HT1080 (cell line): ENCODE measurements at places on chromosomes 7 and 10. TPM values are rescaled to one million over a fixed set of nuclear protein-coding genes. Genes with fewer than 3 reads are reported as not detected.

DNA sequence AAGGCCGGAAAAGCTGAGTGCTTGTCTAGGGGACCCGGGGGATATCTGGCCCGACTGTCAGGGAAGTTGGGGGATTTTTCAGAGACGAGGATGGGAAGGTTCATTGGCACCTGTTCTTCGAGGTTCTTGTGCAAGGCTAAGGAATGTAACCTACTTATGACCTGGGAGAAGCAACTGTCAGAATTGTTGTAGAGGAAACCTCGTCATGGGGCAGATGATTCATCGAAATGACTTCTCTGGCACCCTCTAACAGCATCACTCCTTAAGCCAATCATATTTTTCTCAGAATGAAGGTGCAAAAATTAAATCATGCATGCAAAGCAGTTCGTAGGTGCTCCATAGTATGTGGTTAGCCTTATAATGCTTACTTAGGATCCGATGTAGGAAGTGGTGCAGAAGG is 58.6 kb downstream of the PLXDC2 start:
- peak; percentile 18 for DNase-seq

GRCh38 chr10:103888113-103888841 is 29.7 kb downstream of the STN1 start:
- peak; percentile 85 for DNase-seq

DNA sequence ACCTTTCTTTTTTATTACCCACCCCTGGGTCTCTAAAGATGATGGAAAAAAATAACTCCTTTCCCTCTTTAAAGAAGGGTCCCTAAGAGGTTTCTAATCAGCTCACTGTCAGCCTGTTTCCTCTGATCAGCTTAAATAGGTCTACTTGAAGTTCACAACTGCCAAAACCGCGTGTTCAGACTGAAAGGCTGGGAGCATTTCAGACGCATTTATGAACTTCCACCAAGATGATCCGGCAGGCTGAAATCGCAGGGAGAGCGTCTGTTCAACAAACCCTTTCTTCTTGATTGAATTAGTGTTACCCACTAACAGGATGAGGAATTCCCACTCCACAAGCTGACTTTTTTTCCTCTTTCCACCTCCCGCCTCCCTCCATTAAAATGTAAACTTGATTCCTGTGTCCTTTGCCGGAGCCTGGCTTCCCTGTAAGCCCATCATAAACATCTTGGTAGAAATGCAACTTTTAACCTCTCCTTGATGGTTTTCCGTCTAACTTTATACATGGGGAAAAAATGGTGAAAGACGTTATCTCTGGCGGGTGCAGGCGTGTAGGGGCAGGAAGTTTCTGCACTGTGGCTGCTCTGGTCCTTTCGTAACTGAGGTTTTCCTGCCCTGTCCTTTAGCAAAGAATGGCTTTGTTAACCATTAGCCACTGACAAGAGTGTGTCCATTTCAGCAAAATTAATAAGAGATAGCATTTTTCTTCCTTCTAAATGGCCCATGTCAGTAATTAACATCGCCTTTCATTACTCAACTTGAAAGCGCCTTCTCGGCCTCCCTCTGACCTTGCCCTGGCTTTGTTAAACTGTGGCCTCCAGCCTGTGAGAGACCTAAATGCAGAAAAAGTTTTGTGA is 130.7 kb downstream of the BAMBI start:
- DNase-seq = no peak

TMEM270 gene
- 0.23 TPM in 1 of 2 replicates, not detected in the other for total RNA-seq

DNA sequence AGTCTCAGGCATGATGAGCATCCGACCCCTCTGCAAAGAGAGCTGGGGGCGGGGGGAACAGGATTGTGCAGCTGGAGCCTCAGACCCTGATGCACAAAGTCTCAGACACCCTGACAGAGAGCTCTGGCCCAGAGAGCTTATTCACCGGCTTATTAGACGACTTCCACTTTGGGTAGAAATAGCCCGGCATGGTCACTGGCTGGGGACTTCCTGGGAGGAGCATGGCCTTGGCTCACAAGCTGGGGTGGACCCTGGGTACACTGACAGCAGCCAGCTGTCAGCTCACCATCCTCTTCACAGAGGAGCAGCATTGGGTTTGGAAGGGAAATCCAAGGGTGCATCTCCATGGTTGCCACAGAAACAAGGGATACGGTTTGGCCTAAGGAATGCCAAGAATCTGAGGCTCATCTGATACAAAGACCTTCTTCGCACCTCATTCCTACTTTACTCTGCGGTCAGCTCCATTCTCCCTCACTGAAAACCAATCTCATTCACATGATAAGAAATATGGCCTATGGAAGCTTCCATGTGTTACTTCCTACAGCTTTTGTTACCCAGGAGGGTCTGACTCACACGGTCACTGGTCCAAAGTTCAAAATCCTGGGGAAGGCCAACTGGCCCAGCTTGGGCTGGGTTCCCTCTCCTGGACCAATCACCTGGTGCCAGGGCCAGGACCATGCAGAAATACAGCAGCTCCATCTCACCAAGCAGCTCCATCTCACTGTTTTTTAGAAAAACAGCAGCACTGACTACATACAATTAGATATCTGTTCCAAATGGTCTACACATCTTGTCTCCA is 25.1 kb downstream of the ZNF467 start:
- peak; percentile 33 for DNase-seq

DNA sequence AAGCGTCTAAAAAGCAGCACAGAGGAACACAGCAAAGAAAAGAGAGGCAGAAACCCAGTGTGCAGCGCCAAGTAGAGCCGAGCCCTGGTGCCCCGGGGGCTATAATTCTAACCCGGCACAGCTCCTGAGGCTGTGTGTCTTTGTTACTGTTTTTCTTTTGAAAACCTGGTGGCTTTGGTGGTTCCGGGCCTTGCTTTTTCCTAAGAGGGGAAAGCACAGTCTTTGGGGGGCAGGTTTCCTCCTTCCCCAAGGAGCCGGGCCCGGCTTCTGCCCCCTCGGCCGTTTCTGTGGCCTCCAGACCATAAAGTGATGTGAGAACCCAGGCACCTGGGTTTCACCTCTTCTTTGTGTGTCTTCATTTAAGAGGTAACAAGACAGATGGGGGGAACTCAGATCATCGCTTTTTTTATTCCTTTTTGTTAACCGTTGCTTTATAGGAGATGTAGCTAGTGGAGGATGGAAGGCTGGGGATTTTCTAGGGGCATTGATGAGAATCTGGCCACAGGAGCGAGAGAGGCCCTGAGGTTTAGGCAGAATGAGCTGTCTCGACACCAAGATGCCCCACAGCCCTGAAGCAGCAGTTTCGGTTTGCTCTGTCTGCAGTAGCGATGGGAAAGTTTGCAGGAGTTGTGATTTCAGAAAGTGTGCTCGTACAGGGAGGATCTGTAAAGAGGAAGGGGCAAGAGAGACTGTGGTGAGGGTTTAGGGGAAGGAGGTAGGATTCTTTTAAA is 367.8 kb upstream of the GALNT17 start:
- DNase-seq = no peak

FLNC gene
- 38.2 and 38.6 TPM in 2 replicates for total RNA-seq

GRCh38 chr7:26709210-26709990 is 155.0 kb downstream of the SKAP2 start:
- no peak for DNase-seq

DNA sequence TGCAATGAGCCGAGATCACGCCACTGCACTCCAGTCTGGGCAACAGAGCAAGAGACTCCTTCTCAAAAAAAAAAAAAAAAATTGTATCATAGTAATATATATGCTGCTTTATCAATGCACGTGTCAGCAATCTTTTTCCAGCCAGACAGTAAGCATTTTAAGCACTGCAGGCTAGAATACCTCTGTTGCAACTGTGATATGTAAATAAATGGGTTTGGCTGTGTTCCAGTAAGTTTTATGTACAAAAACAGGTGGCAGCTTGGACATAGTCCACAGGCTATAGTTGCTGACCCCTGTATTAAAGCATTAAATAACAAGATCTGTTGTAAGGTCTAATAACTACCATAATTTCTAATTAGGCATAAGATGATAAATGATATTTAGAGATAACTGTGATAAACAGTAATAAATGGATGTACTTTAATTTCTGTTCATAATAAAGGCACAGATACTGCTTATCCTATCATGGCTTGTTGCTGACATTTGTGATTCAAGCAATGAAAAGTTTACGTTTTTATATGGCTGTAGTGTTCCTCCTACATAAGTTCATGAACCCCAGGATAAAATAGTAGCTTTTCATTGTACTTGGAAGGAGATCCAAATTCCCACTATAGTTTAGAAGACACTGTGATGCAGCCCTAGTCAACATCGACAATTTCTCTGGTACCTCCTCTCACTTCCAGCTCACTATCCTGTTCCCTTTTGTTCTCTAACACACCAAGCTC is 161.4 kb downstream of the ELMO1 start:
- no peak for DNase-seq

SP8 gene
- total RNA-seq = not detected in 2 replicates

GRCh38 chr7:17971411-17971810 is 31.1 kb upstream of the SNX13 start:
- no peak for DNase-seq

SFTPA1 gene
- not detected in 2 replicates for total RNA-seq

AFAP1L2 gene
- 1.2 and 1.8 TPM in 2 replicates for total RNA-seq

DNA sequence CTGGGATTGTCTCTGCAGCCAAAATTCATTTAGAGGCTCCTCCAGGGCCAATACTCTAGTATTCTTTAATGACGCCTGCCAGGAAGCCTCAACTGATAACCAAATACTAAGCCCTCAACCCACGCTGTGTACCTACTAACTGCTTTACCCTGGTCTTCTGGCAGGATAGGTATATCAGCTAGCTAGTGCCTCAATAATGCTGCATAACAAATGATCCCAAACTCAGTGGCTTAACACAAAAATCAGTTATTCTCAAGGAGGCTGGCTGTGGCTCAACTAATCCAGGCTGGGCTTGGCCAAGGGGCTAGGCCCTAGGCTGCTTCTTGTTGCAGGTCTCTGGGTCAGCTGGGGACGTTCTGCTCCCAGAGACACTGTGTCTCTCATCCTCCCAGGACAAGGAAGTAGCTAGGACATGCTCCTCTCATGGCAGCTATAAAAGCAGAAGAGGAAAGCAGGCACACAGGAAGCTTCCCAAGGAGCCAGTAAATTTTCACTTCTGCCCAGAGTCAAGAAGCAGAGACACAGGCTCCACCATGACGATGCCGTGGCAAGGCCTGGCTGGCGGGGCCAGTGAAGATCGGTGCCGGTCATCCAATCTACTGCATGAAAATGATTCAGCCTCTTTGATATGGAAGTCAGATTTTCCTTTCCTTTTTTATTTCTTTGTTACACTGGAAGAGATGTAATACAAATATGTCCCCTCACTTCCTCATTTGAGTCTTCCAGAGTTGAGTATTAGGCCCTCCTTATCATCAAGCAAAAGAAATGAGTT is 28.6 kb upstream of the COL13A1 start:
- DNase-seq = no peak

GRCh38 chr7:79298145-79298760 is 155.2 kb downstream of the MAGI2 start:
- DNase-seq = peak; percentile 25

- DNase-seq = peak; percentile 41
These were observed 70.3 kb upstream of the NANOS1 start for GRCh38 chr10:118958984-118959925.

EBLN1 gene
- total RNA-seq = 0.29 TPM in 1 of 2 replicates, not detected in the other

- peak; percentile 81 for DNase-seq
These were observed 58.9 kb downstream of the PRKAR2B start for GRCh38 chr7:107103369-107103768.

- no peak for DNase-seq
These were observed 4.4 kb upstream of the LUC7L2 start for GRCh38 chr7:139355320-139355719.

DNA sequence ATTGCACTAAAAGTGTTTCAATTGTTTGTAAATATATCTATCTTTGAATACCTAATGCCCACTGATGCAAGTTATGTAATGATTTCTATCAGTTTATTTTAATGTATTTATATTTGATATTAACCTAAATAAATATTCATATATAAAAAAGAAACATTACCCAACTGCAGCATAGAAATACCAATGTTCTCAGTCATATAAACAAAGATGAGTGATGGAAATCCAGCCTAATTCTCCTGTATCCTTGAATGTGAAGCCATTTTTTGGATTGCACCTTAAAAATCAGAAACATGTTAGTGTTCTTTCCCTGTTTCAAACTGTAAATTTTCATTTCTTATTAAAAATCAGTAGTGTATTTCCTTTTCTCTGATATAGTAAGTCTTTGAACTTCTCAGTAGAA is 305.8 kb upstream of the GNAI1 start:
- DNase-seq = no peak

GRCh38 chr10:119211625-119212441 is 4.5 kb downstream of the GRK5 start:
- no peak for DNase-seq

ST8SIA6 gene
- total RNA-seq = 0.03 and 0.10 TPM in 2 replicates

- DNase-seq = peak; percentile 21
These were observed 492.9 kb upstream of the FOXK1 start for GRCh38 chr7:4189131-4189570.

MEST gene
- total RNA-seq = 0.21 and 0.30 TPM in 2 replicates

GARIN1A gene
- total RNA-seq = 0.05 and 0.13 TPM in 2 replicates

- no peak for DNase-seq
These were observed 479.3 kb downstream of the DNAJB6 start for GRCh38 chr7:157816086-157816485.

GRCh38 chr7:154931906-154932305 is 71.0 kb downstream of the PAXIP1 start:
- no peak for DNase-seq

CRPPA gene
- 0.74 and 1.4 TPM in 2 replicates for total RNA-seq

DNA sequence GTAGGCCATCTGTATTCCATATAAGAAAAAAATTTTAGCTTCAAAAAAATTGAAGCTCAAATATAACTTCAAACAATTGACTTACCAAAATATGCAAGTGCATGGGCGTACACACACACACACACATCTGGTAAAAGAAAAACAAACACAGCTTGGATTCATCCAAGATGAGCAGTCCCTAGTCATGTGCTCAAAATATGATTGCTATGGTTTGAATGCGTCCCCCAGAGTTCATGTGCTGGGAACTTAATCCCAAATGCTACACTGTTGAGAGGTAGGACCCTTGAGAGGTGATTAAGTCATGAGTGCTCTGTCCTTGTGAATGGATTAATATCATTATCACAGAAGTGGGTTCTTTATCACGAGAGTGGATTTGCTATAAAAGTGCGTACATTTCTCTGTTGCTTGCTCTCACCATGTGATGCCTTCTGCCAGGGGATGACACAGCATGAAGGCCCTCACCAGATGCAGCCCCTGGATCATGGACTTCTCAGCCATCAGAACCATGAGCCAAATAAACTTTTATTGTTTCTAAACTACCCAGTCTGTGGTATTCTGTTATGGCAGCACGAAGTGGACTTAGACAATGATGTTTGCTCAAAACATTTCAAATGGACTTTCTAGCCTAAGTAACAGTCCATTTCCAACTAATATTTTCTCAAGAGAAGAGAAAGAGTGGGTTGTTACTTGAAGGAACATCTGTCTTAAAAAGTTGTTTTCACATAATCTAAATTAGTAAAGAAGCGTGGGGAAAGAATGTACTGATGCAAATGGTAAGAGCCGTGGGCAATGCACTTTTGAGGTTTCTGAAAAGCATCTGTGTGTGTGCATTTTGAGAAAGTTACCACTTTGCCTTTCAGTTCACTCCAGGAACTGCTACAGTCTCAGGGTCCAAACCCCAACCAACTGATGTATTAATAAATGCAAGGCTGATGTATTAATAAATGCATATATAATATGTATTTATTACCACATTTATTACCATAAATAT is 15.1 kb upstream of the SVIL start:
- DNase-seq = no peak
